ENCODE measurements at places on chromosomes 3 and 15.
A peak's percentile ranks its signal among the peaks of the same experiment; 100 is the strongest.

DNA sequence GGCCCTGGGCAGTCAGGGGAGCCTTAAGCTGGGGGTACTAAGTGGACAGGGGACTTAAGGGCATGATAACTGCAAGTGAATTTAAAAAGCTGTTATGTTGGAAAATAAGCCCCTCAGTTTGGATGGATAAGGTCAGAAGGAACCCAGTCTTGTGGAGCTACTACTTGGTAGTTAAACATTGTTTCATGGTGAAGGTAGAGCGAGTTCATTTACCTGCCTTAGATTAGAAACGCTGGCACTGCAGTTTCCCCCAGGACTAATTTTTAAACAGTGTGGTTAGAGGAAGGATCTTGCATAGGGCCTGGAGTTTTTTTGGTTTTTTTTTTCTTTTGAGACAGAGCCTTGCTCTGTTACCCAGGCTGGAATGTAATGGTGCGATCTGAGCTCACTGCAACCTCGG is 31.2 kb downstream of the TRIM71 start:
- DNase-seq: no peak

- DNase-seq: no peak
Measured at GRCh38 chr3:45134758-45135521, 11.2 kb downstream of the CDCP1 start.

- no peak for DNase-seq
Measured at GRCh38 chr15:101391431-101391830, 96.4 kb upstream of the SNRPA1 start.

GRCh38 chr3:57234613-57235575 is 7.4 kb downstream of the APPL1 start:
- DNase-seq: no peak

DNA sequence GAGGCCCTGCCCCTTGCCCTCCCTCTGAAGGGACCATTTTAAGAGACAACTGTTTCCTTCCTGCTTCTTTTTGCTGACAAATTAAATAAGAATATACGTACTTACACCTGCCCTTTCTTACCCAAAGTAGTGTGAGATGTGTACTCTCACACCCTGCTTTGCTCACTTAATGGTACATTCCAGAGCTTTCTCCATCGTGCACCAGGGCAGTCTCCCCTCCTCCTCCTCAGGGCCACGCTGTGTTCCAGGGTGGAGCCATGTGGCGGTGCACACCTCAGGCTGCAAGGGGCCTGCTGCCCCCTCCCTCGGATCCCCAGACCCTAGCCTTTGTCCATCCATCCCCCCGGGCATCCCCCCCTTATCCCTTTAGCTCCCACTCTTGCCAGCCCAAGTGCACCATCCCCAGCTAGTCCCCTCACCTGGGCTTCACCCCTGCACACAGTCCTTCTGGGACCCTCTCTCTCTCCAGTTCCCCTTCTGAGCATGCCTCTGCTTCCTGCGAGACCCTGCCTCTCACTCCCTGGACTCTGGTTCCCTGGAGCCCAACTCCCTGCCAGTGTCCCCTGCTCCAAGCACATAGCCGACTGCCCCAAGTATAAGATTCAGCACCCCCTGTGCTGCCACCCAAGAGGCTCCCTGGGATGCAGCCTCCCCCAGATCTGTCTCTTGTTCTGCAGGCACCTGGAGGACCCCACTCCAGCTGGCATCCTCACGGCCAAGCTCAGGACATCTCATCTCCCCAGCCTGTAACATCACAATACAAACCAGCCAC is 89.5 kb upstream of the IQSEC1 start:
- DNase-seq: no peak

DNA sequence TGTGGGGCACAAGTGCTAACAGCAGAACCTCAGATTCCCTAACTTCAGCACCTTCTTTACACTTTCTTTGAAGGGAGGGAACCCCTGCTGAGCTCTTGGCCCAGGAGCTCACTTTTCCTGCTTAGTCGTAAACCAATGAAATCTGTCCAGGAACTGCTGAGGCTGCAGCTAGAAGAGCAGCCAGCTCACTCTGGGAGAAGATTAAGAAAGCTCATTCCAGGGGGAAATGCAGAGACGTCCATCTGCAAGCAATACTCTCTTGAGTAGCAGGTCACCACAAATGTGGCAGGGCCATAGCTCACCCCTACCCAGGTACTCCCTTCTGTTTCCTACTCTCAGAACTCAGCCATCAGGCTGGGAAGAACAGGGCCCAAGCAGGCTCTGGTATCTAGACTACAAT is 103.3 kb downstream of the WDR76 start:
- peak; percentile 36 for DNase-seq

GRCh38 chr3:101588616-101589015 is 14.6 kb downstream of the PCNP start:
- peak; percentile 15 for DNase-seq

Measured in muscle of leg (tissue), 16 donors.